Activated T-cell treated with anti-CD3 and anti-CD28 coated beads, Interleukin-2, amount 50 U/mL, for 1 hour (primary cell): ENCODE measurements at places on chromosomes 2 and 18.

- no peak for DNase-seq
Observed at GRCh38 chr18:49487711-49488310, 777 bp upstream of the C18orf32 start.

DNA sequence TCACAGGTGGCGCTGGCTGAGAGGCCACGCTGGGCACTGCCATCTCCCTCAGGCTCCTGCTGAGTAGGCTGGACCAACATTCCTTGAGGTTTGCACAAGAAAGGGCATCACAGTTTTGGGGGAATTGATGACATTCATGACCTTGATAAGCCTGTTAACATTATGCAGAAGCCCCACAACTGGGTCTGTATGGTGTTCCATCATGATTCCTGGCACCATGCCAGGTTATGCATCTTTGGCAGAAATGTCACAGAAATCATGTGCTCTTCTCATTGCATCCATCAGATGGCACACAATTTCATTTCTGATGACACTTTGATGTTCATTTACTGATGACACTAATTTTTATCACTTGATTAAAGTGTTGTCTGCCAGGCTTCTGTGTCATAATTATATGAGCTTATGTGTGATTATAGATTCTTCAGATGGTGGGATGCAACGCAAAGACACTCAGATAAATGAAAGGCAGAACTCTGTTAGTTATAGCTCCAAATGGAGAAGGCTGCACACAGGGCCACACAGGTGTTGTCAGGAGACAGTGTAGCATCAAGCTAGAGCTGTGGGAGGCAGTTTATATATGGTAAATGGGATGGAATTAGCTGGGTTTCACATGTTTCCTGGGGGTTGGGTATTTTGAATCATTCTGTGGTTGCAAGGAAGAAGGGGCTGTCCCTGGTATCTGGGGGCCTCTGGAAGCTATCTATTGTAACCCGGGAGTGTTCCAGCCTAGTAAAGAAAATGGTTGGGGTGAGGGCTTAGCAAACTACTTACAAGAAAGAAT, 191.3 kb downstream of the SLC39A10 start:
- no peak for DNase-seq

GRCh38 chr2:66343259-66343658, 91.7 kb upstream of the MEIS1 start:
- no peak for DNase-seq

GRCh38 chr2:134146620-134147019, 107.3 kb upstream of the MGAT5 start:
- DNase-seq = no peak

DNA sequence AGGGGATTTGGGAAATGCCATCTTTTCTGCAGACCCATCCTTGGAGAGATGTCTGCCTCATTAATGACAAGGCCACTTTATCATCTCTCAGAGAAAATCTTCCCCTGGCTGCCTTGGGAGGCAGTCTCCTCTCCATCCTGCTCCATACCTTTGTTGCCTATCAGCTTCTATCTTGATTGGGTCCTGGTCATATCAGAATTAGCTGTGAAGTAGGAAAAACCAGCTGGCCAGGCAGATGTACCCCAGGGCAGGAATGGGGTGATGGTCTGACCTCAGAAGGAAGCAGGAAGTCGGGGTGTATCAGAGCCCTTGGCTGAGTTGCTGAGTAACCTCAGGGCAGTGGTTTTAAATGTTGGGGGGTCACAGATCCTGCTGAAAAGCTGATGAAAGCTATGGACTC, 41.3 kb downstream of the ALK start:
- DNase-seq = no peak

GRCh38 chr18:43606795-43607194, 329.5 kb upstream of the SYT4 start:
- no peak for DNase-seq

GRCh38 chr2:18209934-18210639, 331.6 kb downstream of the KCNS3 start:
- no peak for DNase-seq

DNA sequence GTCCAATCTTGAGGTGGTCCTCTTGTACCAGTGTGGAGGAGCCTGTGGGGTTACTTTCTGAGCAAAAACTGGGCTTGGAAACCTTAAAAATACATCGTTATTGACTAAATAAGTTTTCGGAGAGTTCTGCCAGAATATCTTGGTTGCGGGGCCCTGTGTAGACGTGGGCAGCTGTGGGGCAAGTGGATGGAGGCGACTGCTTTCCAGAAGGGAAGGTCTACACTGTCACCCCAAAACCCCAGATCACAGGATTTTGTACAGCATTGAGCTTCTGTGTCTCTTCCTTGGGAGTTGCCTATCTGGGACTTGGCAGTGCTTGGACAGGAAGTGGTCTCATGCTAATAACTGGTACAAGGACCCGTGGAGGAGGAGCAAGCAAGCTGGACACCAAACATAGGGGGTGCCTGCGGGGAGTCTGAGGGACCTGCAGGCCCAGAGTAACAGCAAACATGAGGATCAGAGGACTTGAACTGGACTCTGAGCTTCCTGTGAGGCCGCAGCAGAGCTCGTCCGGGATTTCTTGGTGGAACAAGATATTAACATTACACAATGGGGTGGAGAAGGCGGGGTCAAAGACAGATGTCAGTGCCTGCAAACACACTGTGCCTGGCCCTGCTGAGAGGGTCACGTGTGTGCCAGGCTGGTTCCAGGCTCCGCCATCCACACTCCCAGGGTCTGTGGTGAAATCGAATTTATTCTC, 48.0 kb upstream of the CTLA4 start:
- DNase-seq = no peak

DNA sequence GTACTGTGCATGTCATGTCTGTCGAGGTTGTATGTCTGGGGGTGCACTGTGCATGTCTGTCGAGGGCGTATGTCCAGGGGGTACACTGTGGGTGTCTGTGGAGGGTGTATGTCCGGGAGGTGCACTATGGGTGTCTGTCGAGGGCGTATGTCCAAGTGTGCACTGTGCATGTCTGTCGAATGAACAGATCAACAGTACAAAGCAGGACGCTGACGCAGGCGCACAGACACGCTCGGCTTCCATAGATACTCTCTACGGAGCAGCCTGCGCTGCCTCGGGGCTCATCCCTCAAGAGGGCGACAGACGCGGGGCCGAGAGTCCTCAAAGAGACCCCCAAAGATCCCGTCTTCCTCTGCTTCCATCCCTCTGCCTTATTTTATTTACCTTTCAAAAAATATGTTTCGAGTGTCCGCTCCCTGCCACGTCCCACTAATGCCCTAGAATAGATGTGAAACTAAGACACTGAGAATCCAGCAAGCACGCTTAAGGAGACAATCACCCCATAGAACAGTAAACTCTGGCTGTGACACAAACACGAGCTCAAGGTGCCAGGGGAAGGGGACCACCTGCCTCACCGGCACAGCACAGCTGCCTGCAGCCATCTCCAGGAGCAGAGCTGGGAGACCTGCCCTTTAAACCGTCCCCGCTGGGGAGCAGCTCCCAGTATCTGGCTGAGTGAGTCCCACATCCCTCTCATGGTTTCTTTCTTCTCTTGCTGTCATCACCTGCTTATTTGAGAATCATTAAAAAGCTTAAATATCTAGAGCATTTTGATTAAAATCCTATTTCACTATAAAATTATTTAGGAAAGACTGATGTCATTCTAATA, 250.5 kb upstream of the MYT1L start:
- DNase-seq = no peak

GRCh38 chr2:96161898-96162297, 16.7 kb upstream of the DUSP2 start:
- no peak for DNase-seq

- DNase-seq = no peak
Observed at GRCh38 chr2:32622570-32623310, 5.1 kb upstream of the TTC27 start.

- DNase-seq = no peak
Observed at GRCh38 chr2:101710036-101710435, 12.5 kb downstream of the MAP4K4 start.

GRCh38 chr18:3538954-3539617, 89.1 kb downstream of the TGIF1 start:
- DNase-seq = no peak

GRCh38 chr2:233372855-233373254, 18.6 kb downstream of the DGKD start:
- no peak for DNase-seq

GRCh38 chr2:128535953-128536352, 217.3 kb upstream of the HS6ST1 start:
- DNase-seq = no peak

DNA sequence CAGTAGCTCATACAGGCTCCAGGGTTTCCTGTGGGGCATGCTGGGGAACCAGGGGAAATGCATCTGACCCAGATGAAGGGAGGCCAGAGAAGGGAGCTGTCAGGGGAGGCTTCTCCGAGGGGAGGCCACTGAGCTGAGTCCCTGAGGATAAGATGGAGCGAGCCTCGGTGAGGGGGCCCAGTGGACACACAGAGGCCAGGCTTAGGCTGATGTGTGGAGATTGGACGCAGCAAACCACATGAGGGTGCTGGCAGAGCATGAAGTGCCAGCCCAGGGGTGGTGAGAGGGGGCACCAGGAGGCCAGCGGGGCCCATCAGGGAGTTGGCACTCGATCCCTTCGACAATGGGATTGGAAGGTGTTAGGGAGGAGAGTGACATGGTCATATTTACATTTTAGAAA, 235.0 kb downstream of the KLHL29 start:
- no peak for DNase-seq

DNA sequence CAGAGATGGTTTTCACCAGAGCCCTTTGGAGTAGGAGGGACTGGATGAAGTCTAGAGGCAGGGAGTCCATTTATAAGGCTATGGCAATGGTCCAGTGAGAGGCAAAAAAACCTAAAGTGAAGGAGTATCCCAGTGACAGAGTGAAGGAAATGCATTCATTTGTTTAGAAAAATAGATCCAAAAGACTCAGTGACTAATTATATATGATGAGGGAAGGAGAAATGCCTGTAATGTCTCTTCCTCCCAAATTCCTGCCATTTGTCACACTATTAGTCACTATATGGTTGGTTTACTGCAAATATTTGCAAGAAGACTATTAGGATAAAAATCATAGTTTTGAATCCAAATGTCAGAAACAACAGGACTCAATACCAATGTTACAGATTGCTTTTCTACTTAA, 104.2 kb downstream of the ZNF521 start:
- DNase-seq = no peak

DNA sequence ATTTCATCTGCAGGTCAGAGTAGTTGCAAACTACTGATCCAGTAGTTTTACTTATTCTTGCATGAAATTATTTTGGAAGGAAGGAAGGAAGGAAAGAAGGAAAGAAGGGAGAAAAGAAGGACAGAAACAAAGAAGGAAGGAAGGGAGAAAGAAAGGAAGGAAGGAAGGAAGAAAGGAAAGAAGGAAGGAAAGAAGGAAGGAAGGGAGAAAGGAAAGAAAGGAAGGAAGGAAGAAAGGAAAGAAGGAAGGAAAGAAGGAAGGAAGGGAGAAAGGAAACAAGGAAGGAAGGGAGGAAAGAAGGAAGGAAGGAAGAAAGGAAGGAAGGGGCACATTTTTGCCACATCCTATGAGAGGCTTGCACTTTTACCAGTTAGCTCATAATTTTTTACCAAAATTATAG, 186.2 kb downstream of the LRRTM4 start:
- DNase-seq = no peak

DNA sequence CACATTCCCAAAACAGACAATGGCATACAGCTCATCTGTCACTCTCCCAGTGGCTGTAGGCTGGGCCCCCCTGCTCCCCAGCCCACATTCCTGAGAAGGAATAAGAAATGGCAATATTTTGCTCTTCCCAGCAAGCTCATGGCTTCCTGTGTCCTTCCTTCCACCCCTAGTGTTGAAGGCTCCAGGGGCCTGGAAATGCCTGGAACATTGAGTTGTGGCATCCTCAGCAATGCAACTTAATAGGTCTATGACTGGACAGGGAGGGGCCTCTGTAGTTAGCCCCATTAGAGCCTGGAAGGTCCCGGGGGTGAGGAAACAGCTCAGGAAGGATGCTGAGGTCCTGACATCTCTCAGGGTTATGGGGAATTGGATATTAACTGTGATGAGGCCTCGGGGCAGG, 3.3 kb downstream of the KIF3C start:
- DNase-seq = no peak

DNA sequence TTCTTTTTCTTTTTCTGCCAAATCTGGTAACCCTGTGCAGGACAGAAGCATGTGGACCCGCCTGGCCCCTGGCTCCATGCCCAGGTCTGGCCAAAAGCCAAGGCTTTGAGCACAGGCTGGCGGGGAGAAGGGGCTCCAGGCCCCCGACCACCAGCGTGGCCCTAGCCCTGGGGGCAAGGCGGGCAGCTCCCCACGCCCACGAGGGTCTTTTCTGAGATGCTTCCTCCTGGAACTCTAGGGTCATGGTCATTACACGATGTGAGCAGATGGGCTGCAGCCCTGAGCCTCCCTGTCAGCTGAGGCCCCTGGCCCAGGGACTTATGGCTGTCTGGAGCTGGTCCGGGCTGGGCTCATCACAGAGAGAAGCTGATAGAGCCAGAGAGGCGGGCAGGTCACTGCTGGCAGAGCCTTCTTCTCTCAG, 5.7 kb upstream of the OTOS start:
- DNase-seq = no peak

GRCh38 chr18:68147728-68148127, 567.2 kb downstream of the TMX3 start:
- no peak for DNase-seq

GRCh38 chr2:3612639-3613523, 18.0 kb downstream of the COLEC11 start:
- peak; percentile 7 for DNase-seq

- no peak for DNase-seq
Observed at GRCh38 chr2:60794271-60794863, 38.3 kb downstream of the PAPOLG start.

GRCh38 chr2:37809525-37809924, 115.6 kb upstream of the RMDN2 start:
- no peak for DNase-seq

- no peak for DNase-seq
Observed at GRCh38 chr2:44130441-44130840, 38.2 kb upstream of the PPM1B start.

- DNase-seq = no peak
Observed at GRCh38 chr2:135949451-135950234, 35.8 kb downstream of the DARS1 start.

- peak; percentile 39 for DNase-seq
Observed at GRCh38 chr2:197322724-197323720, 12.4 kb upstream of the ANKRD44 start.

DNA sequence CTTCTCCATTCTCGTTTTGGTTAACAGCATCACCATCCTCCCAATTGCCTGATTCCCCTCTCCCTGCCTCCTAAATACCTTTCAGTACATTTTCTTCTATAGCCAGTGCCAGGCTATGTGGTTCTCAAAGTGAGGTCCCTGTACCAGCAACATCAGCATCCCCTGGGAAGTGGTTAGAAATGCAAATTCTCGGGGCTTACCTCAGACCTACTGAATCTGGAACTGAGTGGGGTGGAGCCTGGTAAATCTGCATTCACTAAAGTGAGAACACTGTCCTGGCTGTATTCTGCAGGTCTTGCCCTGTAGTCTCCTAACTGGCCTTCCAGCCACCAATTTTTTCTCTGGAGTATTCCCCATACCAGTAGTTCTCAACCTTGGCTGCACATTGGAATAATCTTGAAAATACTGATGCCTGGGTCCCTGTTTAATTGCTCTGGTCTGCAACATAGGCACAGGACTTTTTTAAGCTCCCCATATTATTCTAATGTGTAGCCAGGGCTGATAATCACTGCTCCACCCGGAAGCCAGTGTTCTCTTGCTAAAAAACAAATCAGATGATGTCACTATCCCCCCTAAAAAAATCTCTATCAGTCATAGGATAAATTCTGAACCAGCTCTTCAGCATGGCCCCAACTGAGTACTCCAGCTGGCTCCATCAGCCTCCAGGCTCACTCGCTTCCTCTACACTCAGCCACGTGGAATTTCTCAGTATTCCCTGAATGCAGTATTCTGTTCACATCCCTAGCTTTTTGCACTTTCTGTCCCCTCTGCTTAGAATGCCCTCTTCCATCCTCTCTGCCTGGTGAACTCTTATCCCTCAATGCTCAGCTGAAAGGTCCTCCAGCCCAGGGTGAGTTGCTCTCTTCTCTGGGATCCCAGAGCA, 98.4 kb downstream of the CDK15 start:
- DNase-seq = no peak
